ENCODE measurements at places on chromosomes 1 and 21.

DNA sequence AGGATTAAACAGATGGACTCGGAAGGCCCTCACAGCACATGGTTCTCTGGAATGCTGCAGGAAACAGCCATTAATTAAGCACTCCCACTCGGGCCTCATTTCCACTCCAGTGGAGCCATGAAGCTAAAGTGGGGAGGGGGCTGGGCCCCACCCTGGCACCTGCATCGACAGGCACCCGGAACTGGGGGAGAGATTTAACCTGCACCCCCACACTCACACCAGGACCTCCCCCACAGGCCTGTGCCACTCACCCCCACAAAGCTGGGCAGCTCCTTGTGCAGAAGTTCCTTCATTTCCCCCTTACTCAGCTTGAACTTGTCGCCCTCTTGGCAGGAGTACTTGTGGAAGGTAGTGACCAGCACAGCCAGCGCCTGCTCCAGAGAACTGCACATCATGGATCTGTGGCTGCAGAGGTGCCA is 2.2 kb downstream of the S100A2 start:
- no peak for DNase-seq

GRCh38 chr1:91012196-91012595 is 9.6 kb downstream of the ZNF644 start:
- no peak for DNase-seq

DNA sequence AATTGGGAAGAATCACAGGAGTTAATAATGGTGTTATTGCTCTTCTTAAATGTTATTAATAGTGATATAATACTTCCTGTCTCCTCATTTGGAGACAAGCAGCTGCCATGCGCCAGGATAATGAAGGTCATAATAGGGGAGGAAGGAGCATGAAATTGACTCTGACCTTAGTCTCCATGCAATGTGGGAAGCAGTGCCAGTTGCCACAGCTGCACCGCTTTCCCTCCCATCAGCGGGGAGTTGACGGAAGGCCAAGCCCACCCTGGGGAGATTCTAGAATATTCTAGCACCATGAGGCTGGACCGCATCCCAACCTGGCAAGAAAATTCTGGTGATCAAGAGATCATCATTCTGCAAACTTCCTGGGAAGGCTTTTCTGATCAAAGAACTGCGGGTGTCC is 11.0 kb upstream of the OLIG1 start:
- no peak for DNase-seq

- no peak for DNase-seq
These were observed 414.0 kb downstream of the PRDM2 start for GRCh38 chr1:14113841-14114567.

GRCh38 chr1:185788386-185788785 is 54.2 kb downstream of the HMCN1 start:
- DNase-seq, result no peak

DNA sequence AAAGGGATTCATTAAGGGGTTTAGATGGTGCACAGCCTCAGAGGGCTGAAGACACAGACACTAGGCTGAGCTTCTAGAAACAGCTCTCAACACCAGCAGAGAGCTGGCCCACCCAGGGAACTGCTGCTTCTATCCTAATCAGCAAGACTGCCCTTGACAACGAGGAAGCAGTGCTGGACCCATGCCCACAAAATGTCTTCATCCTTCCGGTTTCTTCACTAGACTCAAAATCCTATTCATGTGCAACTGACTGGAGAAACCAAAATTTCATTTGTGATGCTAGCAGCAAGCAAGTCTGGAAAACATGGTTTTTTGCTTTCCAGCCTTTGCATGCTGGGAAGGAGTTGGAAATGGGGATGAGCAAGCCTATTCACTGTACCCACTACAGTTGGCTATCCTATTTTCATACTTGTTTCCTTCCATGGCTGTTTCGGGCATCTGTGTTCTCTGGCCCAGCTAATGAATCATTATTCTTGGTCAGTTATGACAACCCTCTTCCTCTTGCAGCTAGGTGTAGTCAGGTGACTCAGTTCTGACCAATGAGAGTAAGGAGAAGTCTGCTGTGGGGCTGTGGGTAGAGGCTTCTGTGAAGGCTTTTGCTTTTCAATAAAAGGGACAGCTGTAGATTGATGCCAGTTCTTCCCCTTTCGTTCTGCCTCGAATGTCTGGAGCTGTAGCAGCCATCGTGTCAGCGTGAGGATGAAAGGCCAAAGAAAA is 14.6 kb upstream of the TMEM61 start:
- no peak for DNase-seq

GRCh38 chr1:210302501-210302900 is 26.2 kb upstream of the HHAT start:
- DNase-seq, result no peak

DNA sequence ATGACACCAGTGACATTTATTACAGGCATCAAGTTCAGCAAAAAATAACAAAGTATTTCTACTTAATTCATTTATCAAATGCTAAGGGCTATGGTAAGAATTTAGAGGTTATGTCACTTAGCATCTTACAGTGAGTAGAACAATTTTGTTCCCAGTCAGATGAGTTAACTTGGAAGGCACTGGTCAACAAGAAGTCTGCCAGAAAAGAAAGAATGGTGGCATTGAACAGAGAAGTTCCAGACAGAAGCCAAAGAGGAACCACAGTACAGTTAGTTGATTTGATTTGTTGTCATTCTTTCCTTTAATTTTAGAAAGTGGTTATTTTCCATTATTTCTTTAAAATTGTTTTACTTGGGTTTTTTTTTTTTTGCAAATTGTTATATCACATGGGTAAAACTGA is 232.2 kb upstream of the PKN2 start:
- no peak for DNase-seq

GRCh38 chr1:70487910-70488665 is 77.0 kb downstream of the CTH start:
- DNase-seq, result no peak

GRCh38 chr1:31696242-31696641 is 7.6 kb downstream of the COL16A1 start:
- DNase-seq, result no peak

DNA sequence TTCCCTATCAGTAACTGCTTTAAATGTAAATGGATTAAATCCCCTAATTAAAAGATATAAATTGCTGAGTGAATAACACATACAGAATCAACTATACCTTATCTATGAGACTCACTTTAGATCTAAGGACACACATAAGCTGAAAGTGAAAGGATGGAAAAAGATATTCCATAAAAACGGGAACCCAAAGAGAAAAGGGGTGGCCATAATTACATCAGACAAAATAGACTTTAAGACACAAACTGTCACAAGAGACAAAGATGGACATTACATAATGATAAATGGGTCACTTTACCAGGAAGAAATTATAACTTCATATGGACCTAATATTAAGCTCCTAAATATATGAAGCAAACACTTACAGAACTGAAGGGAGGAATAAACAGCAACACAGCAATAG is 59.2 kb downstream of the SLC25A24 start:
- no peak for DNase-seq

DNA sequence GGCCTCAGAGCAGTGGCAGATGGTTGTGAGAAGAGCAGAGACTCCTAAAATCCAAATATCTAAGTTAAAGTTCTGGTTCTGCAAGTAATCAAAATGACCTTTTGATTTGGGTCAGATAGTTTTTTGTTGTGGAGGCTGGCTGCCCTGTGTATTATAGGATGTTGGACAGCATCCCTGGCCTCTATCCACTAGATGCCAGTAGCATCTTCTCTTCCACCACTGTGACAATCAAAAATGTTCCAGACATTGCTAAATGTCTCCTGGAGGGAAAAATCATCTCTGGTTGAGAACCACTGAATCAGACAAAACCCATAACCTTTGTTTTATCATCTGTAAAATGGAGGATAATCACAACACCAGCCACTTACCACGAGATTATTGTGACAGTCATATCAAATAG is 5.9 kb upstream of the DPT start:
- DNase-seq, result no peak

GRCh38 chr1:156865258-156865657 is 4.6 kb downstream of the NTRK1 start:
- DNase-seq, result no peak
